ENCODE measurements at places on chromosomes 1 and 21. TPM values are rescaled to one million over a fixed set of nuclear protein-coding genes. Genes with fewer than 3 reads are reported as not detected.

DNA sequence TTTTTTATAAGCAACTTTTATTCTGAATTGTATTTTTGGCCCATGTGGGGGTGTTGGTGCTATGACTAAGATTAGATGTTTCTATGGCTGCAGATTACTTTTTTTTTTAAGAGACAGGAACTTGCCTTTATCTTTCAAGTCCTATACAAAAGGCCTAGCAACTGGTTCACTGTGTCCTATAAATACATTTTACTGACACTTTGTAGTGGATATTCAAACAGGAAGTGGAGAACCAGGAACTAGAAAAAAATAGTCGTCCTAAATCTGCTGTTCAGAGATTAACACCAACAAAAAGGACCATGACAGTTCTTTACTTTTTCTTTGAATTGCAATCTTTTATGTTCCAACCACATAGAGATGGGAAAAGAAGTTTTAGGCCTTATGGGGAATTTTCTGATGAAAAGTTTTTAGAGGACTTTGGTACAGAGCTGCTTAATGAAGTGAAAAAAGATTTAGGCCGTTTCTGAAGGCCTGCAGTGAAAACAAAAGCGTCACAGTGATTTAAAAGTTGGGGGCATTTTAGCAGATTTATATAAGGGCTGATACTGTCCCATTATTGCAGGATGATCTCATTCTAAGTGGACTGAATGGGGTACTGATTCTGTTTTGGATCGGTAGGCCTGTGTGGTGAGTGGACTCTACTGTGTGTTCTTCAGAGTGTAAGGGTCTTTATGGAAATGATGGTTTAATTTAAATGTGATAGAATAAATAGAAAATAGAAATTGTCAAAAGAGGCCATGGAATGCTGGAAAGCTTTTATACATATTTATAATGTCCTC, 136.4 kb upstream of the DEPDC1 start:
- no peak for DNase-seq

- no peak for DNase-seq
These were observed 313.1 kb downstream of the PTBP2 start for GRCh38 chr1:97034651-97035050.

- DNase-seq: no peak
These were observed 4.3 kb upstream of the RTCA start for GRCh38 chr1:100261686-100262085.

The THEM5 gene
- total RNA-seq: not detected

GRCh38 chr1:114903480-114903879, 48.8 kb downstream of the SYCP1 start:
- DNase-seq: no peak

- DNase-seq: no peak
These were observed 12.0 kb downstream of the SEMA6C start for GRCh38 chr1:151134396-151134795.

GRCh38 chr1:241592273-241592958, 47.8 kb downstream of the CHML start:
- no peak for DNase-seq

The BTBD8 gene
- 8.2 TPM for total RNA-seq

The TNFRSF4 gene
- 0.95 TPM for total RNA-seq

DNA sequence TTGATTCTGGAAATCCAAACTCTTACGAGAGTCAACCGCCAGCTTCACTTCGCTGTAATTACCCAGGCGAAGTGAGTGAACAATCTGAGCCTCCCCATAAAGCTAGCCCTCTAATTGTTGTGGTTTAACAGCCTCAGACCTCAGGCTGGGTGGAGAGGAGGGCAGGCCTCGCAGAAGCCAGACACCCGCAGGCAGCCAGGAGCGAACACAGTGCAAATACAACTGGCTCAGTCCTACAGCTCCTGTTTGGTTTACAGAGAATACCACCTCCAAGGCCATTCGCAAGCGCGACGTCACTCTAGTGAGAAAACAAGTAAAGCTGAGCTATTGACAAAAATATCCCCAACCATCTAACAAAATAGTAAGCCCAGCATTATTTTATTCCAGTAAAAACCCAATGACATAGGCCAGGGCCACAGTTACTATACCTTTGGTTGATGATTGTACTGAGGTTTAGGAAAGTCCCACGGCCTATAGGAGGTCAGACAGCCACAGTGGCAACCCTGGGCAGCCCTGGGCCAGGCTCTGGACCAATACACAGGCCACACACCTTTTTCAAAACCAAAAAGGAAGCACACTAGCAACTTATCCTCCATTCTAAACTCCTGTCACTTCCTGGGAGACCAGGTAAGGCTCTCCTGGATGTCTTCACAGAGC, 163.3 kb downstream of the ETS2 start:
- no peak for DNase-seq

The NR1I3 gene
- not detected for total RNA-seq

The CYP4A11 gene
- total RNA-seq: not detected

The PCBP3 gene
- 21.3 TPM for total RNA-seq

The RNF186 gene
- not detected for total RNA-seq

DNA sequence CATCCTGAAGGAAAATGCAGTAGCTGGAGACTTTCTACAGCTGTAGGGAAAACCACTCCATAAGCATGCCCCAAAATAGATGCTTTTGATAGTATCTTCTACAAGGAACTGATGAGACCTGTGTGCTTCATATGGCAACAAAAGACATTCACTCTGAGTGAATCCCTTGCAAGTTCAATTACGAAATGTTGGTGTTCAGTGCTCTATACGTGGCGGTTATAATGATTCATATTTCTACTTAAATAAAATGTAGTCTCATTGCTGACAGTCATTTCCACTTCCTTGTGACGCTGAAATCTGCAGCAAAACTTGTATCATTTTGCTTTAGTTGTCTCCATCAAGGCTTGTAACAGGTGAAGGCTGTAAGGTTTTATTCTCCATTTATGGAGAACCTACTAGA, 20.6 kb downstream of the TOR1AIP2 start:
- DNase-seq: no peak

DNA sequence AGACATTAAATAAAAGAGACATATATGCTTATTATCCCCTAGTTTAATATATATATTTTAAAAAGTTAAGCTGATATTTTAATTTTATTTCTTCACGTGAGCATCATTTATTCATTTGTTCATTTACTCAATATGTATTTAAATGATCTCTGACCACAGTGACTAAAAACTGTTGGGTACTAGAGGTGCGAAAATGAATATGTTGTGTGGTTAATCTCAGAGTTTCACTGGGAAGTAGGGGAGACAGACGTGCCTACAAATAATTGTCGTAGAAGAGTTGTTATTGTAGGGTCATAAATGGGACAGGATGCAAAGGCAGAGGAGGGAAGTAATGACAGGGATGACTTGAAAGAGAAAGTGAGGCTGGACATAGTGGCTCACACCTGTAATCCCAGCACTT, 213.0 kb upstream of the CACYBP start:
- DNase-seq: no peak
